ENCODE measurements at places on chromosomes 12 and 14.

DNA sequence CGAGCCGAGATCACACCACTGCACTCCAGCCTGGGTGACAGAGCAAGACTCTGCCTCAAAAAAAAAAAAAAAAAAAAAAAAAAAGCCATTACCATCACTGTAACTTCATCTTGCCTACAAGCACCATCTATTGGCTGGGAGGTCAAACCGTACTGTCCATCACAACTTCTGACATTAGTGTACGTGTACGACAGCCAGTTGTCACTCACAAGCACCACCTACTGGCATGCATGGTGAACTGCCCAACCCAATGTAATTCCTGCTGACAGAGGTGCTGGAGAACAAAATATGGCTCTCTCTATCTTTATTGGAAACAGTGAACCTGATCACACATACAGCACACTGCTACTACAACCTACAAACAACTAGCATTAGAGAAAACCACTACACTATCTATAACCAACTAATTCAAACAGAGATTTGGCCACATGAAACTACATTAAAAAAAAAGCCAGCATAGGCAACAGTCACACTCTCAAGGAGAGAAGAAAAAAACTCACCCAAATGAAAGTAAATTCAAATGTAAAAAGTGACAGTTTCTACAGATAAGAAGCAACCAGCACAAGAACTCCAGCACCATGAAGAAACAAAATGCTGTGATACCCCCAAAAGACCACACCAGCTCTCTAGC lies 82.3 kb downstream of the PUS7L start:
- no peak for DNase-seq

GRCh38 chr14:67987606-67988005 lies 168.0 kb downstream of the RAD51B start:
- DNase-seq, result no peak

DNA sequence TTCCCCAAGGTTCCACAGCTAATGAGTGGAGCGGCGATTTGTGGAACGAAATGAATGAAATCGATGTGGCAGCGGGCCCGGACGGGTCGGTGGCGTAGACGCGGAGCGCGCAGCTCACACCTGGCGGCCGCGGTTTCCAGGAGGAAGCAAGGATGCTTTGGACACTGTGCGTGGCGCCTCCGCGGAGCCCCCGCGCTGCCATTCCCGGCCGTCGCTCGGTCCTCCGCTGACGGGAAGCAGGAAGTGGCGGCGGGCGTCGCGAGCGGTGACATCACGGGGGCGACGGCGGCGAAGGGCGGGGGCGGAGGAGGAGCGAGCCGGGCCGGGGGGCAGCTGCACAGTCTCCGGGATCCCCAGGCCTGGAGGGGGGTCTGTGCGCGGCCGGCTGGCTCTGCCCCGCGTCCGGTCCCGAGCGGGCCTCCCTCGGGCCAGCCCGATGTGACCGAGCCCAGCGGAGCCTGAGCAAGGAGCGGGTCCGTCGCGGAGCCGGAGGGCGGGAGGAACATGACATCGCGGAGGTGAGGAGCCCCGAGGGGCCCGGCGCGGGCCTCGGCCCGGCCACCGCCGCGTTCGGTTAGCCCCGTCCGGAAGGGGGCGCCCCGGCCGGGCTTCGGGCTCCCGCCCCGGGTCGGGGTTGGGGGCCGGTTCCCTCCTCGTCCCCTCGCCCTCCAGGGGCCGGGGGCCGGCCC lies at the start of gene PTPN11:
Gene PTPN11 (plus strand): TSS at position 340 of the 689 bp plus-strand sequence. CDS start 165 bp downstream, at position 505.
- peak; percentile 50 for DNase-seq

GRCh38 chr12:90281154-90281868 lies 572.7 kb upstream of the ATP2B1 start:
- DNase-seq, result no peak

- no peak for DNase-seq
Observed at GRCh38 chr14:83297361-83297760, 1763.7 kb upstream of the SEL1L start.

- no peak for DNase-seq
Observed at GRCh38 chr14:69580009-69580577, 5.4 kb upstream of the CCDC177 start.

DNA sequence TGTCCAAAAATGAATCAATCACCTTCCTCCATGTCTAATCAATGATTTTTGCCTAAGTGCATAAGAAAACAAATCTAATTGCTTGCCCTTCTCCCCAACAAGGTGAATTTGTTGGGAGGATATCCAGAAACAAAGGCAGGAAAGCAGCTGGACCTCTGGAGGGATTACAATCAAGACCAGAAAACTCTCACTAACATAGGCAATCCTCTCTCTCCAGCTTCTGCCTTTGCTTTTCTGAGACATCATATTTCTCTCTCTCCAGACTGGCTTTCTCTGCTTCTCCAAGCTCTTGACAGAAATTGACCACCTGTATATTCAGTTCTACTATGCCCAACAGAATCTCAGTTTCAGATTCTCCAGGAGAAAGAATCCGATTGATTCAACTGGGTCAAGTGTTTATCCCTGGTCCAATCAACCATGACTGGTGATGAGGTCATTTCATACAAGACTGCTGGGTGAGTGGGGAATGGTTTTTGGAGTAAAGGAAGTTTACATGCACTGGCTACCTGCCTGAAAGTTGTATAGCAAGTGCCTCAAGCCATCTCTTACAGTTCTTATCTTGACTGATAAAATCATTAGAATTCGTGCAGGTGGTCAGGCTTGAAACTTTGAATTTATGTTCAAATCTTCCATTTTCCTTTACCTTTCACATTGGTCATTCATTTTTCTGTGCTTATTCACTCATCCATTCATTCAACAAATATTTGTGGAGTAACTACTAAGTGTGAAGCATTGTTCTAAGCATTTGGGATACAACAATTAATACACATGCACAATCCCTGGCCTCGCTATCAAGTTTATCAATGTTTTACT lies 22.2 kb upstream of the CFAP54 start:
- DNase-seq, result no peak

- no peak for DNase-seq
Observed at GRCh38 chr12:32482226-32482625, 82.9 kb downstream of the FGD4 start.

DNA sequence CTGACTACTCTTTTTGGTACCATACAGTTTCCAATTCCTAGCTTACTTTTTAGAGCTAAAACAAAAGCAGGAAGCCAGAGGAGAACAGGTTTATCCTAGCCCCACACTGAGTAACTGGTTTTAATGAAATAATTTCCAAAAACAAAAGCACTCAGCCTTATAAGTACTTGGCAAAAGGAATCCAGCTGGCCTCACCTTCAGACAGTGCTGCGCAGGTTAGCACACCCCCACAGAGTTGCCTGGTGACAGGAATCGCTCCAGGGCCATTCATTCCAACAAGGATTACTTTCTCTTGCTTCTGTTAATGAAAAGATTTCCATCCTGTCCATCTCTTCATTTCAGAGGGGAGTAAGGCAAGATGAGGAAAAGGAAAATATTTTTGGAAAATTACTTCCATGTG lies 84.6 kb downstream of the SCFD1 start:
- DNase-seq, result no peak

GRCh38 chr12:128467882-128468281 lies 200.9 kb downstream of the TMEM132C start:
- no peak for DNase-seq

DNA sequence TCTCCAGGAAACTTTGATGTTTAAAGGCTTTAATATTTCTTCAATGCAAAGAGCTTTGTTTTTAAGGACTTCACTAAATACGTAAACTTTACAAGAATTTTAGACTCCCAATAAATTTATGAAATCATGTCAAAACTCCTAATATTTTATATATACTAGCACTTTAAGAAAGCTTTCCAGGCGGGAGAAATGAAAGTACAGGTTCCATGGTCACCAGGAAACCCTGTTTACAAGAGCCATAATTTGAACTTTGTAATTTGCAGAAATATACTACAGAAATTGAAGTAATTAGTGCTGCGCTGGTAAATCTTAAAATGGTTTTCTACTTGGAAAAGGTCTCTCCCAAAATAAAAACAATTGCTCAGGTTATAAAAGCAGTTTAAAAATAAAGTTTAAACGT lies 8.8 kb downstream of the CCDC92 start:
- no peak for DNase-seq

GRCh38 chr12:25377469-25378177 lies 126.9 kb upstream of the KRAS start:
- no peak for DNase-seq

DNA sequence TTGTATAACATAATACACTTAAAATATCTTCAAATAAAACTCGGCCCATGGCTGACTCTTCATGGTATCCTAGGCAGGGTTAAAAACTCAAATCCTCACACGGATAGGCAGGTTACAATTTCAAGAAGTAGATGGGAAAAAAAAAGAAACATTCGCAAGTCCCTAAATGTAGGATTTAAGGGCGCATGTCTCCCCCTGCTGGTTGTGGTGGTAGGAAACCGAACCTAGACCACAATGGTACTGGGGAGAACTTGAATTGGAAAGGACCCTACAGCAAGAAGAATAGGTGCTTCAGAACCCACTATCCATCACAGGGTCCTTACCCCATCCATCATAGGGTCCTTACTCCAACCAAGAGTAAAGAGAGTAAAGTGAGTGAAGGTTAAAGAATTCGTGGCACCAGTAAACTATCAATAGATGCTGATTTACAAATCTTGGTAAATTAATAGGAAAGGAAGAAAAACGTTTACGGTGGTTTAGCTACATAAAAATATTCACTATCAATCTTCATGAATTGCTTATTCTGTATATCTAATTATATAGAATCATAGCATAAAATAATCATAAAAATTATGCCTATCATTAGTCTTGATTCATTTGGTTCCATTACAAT lies 3.3 kb upstream of the CIPC start:
- peak; percentile 50 for DNase-seq
